Neuronal stem cell (in vitro differentiated cells): ENCODE measurements at places on chromosomes 12 and 14.

DNA sequence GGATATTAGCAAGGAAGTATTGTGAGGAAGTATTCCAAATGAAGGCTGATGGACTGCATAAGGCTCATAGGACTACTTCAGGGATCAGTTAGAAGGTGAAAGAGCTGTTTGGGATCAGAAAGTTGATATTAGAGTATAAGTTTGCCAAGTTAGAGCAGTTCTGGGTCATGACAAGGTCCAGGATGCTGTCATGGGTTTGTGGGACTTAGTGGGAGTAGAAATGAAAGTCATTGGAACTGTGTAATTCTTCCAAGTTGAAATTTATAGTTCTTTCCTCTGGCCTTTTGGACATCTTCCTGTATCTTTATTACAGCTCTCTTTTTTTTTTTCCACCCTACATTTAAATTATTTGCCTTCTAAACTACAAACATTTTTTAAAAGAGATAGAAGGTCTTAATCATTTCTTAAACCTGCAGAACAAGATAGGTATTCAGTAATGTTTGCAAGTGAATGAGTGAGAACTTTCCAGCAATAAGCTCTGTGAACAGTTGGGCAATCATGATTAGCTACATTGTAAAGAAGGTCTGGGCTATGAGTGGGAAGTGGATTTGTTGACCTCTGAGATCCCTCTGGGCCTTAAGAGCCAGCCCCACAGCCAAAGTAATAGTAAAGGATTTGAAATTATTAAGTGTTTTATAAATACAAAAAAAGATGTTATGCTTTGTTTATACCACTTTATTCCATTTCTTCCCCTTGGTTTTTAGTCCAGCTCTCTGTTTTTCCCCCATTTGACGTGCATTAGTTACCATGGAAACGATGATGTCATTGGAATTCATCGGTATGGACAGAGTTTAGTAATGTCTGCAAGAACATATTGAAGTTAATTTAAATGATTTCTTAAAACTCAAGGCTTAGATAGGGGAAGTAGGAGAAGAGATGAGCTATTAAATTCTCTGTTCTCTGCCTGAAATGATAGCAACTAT lies 247.9 kb upstream of the ARHGAP5 start:
- no peak for DNase-seq

DNA sequence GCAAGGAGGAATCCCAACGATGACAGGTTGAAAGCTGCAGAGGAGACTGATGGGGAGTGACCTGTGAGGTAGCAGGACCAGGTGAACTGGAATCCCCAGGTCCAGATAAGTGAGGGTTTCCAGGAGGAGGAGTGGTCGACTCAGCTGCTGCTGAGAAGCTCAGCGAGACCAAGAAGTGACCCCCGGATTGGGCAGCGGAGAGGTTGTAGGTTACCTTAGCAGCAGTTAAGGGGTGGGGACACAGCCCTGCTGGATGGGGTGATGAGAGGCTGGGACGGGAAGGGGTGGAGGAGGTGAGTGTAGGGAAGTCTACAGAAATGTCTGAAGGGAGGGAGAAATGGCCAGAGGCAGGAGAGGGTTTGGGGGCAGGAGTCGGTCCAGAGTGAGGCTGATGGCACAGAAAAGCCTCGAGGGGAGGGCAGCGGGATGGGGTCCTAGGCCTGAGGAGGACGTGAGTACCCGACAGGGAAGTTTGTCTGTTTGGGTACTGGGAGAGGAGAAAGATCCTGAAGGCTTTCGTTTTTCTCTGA lies 2.6 kb upstream of the RCOR1 start:
- DNase-seq: no peak

GRCh38 chr14:81859046-81859445 lies 325.4 kb upstream of the SEL1L start:
- DNase-seq: no peak

DNA sequence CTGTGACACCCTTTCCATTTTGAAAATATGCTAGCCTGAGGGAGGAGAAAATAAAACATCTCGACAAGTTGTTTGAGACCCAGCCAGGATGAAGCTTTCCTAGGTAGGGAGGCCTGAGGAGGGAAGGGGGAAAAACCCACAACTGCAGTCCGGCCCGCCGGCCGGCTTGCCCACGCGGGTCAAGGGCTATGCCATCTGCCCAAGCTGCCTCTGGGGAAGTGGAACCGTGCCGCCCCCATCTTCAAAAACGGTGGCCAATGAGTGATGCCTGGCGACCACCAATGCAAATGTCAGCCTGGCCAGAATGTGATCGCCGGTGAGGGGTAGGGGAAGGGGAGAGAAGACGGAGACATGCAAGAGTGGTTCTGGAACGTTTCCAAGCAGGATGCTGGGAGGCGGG lies 263.5 kb upstream of the ALG10B start:
- DNase-seq: no peak

DNA sequence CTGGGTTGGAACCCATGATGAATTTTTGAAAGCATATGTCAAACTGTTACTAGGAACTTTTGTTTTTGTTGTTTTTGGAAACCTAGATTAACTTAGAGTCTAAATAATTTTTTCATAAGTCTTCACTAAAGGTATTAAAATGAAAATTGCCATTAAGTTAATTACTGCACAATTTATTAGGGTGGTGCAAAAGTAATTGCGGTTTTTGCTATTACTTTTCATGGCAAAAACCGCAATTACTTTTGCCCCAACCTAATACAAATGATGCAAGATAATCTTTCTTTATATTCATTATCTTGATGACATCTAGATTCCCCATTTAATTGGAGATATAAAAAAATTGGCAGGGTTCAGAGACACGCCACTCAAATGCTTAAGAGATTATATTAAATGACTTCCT lies 145.0 kb upstream of the PKP2 start:
- no peak for DNase-seq

- DNase-seq: no peak
Measured at GRCh38 chr14:59276235-59276634, 87.8 kb downstream of the DAAM1 start.

DNA sequence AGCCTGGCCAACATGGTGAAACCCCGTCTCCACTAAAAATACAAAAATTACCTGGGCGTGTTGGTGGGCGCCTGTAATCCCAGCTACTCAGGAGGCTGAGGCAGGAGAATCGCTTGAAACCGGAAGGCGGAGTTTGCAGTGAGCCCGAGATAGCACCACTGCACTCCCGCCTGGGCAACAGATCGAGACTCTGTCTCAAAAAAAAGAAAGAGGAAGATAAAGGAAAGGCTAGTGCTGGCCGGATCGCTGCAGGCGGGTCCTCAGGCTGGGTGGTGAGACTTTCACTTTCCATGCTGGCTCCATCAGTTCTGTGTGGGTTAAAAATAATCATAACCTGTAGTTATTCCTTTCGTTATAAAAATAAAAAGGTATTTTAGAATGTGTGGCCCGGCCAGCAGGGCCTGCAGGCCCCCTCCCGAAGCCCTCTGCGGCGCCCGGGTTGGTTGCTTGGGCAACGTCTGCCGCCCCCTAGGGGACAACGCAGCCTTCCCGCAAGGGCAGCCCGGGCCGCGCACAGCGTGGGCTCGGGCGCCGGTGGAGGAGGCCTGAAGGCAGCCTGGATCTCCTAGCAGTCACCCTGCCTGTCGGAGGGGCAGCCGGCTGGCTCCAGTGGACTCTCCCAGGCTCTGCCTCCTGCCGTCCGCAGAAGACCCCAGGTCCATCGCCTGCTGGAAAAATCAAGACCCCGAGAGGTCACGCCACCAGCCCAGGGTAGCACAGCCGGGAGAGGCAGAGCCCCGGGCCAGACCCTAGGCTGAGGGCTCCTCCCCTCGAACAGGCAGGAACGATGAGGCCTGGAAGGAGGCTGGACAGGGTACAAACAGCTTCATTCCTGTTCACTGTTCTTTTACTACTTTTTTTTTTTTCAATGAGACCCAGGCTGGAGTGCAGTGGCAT lies 5.0 kb upstream of the SLC25A47 start:
- DNase-seq: no peak

GRCh38 chr14:58327019-58327418 lies 28.7 kb downstream of the ARID4A start:
- DNase-seq: no peak

DNA sequence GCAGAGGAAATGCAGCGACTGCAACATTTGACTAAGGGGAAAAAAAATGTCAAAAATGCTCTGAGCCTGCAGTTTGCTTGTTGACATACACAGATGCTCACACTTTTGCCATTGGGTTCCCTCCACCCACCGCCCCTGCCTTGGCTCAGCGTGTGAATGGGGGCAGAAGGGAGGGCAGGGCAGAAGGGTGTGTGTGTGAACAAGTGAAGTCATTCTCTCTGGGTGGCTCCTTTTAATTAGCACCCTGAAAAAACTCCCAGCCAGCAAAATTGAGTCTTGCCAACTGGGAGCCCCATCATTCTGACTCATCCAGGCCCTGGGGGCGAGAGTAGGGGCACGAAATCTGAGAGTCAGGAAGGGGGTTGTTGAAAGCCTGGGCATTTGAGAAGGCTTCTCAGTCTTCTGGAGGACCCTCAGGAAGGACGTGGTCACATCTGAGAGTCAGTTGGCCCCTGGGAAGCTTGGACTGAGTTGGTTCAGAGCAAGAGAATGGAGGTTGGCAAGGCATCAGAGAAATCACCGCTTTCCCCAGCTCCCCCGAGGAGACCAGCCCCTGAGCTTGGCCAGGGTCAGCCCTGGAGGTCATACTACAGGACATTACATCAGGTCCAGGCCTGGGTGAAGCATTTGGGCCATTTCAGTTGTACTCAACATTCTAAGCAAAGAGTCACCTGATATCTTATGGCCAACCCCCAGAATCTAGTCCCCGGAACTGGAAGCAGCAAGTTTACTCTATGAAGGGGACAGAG lies 22.7 kb upstream of the KRT78 start:
- no peak for DNase-seq

GRCh38 chr12:116294454-116295165 lies 17.1 kb upstream of the MED13L start:
- no peak for DNase-seq

GRCh38 chr14:66375046-66375964 lies 110.9 kb upstream of the CCDC196 start:
- no peak for DNase-seq
